ENCODE measurements at places on chromosomes 16 and 17.

DNA sequence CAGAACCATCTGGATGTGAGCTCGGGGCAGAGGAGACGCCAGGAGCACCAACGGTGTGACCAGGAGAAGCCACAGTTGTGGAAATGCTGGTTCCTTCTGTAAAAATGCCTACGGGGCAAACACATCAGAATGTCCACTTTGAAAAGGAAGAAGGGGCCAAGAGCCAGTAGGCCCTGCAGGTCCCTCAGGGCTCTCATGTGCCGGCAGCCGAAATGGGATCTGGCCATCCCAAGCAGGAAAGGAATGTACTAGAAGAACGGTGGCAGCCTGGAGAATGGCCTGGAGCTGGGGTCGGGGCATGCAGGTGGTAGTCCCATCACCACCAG lies 162.1 kb upstream of the PLCG2 start:
- no peak for DNase-seq

DNA sequence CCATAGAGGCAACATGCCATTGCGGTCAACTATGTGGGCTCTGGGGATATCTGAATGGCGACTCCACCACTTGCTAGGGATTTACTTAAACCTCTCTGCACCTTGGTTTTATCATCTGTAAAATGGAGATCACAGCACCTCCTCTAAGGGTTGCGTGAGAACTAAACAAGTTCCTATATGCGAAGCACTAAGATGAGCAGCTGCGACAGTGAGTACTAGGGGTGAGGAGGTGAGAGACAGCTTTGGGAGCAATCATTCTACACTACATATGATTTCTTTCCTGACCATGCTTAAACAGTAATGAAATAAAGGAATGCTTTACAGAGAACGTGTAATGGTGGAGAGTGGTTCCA lies 61.4 kb downstream of the CREBBP start:
- DNase-seq: no peak

DNA sequence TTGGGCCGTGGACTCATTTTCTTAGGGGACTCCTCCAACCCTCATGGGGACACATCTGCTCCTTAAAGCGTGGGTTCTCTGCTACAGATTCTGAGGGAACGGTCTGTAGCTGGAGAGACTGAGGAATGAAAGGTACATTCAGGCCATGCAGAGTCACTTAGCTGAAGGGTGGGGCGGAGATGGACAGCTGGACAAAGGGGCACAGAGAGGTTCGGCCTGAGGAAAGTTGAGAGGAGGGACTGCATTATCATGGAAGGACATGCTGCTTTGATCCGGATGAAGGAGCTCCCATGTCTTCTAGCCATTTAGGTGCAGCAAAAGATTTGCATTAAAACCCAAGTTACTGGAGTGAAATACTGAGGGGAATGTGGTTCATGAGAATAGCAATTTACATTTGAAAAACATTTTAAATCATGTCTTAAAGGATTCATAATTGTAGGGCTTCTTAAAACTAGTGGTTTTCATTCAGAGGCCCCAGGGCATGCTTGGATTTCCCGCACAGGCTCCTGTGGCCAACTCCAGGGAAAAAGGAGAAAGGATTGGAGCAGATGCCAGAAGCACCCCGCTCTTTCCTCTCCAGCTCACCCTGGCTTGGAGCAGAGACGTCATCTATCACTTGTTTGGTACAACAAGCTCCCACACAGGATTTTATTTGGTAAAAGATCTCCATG lies 54.2 kb downstream of the CDRT4 start:
- no peak for DNase-seq

- no peak for DNase-seq
These were observed 68.9 kb upstream of the SDK2 start for GRCh38 chr17:73713136-73713535.

DNA sequence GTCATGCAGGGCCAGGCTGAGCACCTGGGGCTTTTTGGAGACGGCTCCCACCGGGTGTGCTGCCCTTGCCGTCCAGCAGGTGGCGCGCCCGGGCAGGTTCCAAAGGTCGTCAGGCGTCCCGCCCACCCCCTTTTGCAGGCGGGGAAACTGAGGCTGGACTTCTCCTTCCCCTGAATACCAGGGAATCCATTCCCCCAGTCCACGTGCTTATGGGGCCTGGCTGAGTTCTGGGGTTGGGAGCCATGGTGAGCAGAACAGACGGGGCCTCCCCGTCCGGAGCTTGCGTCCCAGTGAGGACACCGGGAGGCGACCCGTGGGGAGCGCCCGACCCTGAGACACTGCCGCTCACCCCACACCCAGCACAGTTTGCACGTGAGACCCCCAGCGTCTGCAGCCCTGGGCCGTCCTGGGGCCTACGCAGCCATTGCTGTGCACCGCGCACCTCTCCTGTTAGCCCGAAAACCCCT lies 51.8 kb upstream of the JPH3 start:
- DNase-seq: no peak

DNA sequence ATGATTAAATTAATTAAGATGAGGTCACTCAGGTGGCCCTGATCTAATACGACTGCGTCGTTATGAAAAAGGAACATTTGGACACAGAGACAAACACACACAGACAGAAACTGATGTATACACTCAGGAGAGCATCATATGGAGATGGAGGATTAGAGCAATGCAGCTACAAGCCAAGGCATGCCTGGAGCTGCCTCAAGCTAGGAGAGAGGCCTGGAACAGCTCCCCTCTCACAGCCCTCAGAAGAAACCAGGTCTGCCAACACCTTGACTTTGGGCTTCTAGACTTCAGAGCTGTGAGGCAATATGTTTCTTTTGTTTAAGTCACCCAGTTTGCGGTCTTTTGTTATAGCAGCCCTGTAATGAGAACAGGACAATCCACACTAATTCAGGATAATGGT lies 318.9 kb downstream of the HS3ST3B1 start:
- DNase-seq: no peak

GRCh38 chr16:87971933-87972332 lies 20.7 kb downstream of the BANP start:
- no peak for DNase-seq

DNA sequence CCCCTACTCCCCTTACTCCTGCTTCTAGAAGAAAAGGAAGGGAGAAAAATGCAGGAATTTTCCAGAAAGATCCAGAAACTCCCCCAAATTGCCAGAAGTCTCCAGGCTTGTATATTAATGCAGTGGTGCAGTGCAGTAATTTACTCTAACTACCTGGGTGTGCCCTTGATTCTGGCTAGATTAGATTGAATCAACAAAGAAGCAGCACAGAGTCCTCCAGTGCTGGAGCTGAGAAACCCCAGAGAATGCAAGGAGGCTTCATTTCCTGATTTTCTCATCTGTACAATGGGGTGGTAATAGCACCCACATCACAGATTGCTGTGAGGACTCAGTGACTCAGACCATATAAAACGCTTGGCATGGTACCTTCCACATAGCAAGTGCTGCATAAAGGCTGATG lies 247.3 kb upstream of the RPL38 start:
- no peak for DNase-seq

All from AG04450 (cell line).